ENCODE measurements at places on chromosomes 2 and 18. TPM values are rescaled to one million over a fixed set of nuclear protein-coding genes. Genes with fewer than 3 reads are reported as not detected.

REEP1 gene
- total RNA-seq: 21.3 TPM

SLC38A11 gene
- 1.0 TPM for total RNA-seq

LRATD1 gene
- 1.7 TPM for total RNA-seq

STARD6 gene
- total RNA-seq: not detected

CRACDL gene
- 4.0 TPM for total RNA-seq

INHA gene
- 1.5 TPM for total RNA-seq

KATNAL2 gene
- total RNA-seq: 2.7 TPM

TTN gene
- 3,610 TPM for total RNA-seq

Measured in left ventricle myocardium superior (tissue), 1 donor.